ENCODE measurements at places on chromosomes 16 and 17.

- no peak for ATAC-seq
Observed at GRCh38 chr16:55697867-55698266, 42.1 kb downstream of the SLC6A2 start.

DNA sequence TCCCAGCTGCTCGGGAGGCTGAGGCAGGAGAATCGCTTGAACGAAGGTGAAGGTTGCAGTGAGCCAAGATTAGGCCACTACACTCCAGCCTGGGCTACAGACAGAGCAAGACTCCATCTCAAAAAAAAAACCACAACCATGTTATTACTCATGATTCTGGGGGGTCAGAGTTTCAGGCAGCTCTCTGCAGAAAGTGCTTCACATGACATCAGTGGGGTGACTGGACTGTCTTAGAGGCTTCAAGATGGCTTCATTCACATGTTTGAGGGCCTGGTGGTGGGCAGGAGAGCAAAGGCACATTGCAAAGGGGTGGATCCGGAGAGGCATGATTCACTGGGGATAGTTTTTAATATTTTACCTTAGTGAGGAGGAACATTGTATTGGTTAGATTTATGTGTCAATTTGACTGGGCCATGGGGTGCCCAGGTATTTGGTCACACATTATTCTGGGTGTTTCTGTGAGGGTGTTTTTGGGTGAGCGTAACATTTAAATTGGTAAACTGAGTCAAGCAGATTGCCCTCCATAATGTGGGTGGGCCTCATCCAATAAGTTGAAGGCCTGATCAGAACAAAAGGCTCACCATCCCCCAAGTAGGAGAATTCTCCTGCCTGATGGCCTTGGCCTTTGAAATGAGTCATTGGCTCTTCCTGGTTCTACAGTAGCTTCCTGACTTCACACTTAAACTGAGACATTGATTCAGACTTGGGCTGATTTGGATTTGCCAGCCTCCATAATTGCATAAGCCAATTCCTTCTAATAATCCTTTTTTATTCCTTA, 109.8 kb downstream of the GOSR1 start:
- ATAC-seq: no peak

DNA sequence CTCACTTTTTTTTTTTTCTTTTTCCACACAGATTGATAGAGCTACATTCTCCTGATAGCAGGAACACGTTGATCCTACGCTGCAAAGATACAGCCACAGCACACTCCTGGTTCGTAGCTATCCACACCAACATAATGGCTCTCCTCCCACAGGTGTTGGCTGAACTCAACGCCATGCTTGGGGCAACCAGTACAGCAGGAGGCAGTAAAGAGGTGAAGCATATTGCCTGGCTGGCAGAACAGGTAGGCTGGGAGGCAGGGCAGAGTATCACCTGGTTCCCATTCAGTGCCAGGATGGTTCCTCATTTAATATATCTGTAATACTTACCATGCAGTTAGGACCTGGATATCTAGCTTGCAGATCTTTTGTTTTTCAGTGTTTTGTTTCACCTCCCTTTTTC, 51.1 kb upstream of the VPS4A start:
- no peak for ATAC-seq

DNA sequence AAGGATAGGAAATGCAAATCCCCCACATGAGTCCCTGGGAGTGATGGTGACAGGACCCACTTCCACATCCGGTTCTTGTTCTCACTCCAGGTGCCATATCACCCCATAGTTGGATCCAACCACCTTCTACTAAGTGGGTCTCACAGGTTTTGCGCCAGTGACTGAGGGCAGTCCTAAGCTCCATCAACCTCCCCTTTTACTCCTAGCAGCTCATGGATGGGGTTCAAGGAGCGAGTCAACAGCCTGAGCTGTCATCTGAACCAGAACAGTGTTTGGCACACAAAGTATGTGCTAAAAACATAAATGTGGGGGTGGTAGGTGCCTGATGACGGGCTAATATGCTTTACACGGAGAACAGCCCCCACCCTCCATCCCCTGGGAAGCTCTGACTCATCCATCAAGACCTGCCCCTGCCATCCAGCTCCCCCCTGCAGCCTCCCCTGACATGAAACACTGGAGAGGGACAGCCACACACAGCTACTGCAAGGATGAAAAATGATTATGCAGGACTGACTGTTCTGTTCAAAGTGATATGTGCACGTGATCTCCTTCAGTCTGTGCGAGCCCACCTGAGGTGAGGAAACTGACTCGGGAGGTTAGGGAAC, 143.2 kb upstream of the CDH5 start:
- no peak for ATAC-seq

GRCh38 chr16:52422307-52422706, 124.6 kb downstream of the TOX3 start:
- no peak for ATAC-seq

DNA sequence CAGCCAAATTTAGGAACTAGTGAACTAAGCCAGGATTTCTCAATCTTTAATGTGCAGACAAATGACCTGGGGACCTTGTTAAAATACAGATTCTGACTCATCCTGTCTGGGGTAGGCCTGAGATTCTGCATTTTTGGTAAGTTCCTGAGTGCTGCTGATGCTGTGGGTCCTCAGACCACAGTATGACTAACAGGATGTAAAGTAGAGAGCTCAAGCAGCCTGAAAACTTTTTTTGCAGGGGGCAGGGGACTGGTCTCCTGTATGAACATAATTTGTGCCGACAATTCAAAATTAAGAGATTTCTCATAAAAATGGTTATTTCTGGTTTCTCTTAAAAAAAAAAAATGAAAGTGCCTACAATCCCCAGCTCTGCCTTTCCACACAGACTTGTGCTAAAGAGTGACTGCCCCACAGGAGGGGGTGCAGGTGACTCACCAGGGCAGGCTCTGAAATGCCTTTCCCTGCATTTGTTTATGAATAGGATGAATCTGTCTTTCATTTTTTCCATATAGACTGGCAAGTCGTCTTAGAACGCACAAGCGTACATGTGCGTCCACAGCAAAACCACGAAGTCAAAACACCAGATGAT, 271.5 kb downstream of the PHKB start:
- no peak for ATAC-seq

DNA sequence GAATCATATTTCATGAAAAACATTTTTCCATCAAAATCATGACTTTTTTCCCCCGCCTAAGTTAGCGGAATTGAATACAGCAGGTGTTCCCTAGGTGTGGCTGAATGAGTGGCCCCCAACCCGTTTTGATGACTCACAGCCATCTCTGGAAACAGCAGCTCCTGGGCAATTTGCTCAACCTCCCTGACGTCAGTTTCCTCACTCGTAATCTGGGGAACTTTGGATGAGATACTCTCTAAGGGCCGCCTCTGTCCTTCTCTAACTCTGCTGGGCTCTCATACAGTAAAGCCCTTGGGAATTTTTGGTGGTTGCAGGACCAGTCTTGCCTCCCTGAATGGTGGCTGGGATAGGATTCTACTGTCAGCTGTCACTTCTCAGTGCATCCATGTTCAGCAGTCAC, 11.6 kb upstream of the NTN1 start:
- ATAC-seq: no peak

DNA sequence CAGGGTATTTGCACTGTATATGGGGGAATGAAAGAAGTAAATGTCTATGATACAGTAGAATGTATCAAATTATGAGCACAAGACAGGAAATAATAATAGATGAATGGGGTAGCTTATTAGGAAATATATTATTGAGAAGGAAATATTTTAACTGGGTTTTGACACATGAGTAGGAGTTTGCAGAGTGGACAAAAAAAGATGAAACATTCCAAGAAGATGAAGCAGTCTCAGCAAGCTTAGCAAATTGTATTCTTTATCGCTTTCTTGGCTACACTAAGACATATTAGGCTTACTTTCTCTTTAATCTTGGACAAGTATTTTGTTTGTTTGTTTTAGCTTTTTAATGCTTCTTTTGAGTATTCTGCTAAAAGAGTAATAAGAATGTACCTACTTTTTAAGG, 1.3 kb upstream of the KRTAP4-9 start:
- no peak for ATAC-seq

DNA sequence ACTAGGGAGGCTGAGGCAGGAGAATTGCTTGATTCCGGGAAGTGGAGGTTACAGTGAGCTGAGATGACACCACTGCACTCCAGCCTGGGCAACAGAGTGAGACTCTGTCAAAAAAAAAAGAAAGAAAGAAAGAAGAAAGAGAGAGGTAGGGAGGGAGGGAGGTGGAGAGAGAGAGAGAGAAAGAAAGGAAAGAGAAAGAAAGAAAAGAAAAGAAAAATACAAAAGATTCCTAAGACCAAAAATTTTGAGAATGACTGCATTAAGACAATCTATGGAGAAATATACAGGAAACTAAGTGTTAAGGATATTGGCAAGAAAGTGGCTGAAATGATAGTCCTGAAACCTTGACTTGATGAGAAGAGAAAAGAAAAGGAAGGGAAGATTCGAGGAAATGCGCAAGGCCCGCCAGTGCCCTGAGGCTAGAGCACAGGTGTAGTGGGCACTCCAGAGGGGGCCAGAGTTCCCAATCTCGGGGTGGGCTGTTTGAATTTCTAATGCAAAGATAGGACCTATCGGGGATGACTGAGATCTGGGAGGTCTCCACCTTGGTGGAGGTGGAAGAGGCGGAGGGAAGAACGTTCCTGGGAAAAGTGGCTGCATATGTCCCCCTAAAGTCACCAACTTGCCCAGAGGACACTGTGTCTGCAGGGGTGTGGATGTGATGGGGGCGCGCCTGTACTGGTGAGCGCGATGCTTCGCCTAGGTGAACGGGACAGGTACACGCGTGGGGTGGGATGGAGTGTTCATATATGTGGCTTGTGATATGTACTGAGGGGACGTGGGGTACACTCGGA, 654 bp upstream of the SCNN1B start:
- ATAC-seq: no peak

DNA sequence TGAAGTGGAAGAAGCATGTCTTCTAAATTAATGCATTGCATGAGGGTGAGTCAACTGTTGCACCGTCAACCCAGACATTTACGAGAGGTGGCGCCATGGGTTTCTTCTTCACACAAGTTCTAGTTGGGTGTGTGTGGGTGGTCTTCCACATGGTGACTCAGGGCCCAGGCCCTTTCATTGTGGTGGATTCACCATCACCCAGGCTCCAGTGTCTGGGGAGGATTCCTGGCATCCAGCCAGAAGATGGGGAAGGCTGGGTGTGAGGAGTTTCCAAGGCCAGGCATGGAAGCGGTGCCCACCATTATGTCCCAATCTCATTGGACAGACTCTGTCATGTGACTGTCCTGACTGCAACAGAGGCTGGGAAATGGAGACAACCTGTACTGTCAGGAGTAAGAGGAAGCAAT, 21.4 kb upstream of the JPH3 start:
- no peak for ATAC-seq

GRCh38 chr17:43528988-43529814, 16.9 kb downstream of the ETV4 start:
- no peak for ATAC-seq
